ENCODE measurements at places on chromosomes 2 and 18.

DNA sequence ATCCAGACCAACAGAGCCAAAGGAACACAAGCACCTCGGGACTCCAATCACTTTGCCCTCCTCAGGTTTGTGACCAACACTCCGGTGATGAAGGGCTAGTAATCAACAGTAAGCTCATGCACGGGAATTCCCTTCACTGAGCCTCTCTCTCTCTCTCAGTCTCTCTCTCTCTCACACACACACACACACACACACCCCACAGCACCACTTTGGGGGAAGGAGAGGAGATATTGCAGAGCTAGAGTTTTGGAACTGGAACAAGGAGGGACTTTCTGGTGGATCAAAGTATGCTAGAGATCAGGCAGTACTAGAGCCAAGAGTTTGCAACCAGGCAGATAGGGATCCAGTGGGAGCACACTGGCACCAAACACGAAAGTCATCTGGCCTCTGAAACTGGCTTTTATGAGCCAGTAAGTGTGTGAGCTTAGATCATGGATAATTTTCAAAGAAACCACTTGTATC, 98.7 kb downstream of the ANKRD44 start:
- no peak for DNase-seq

- DNase-seq, result no peak
Measured at GRCh38 chr18:79867666-79868065, 69.9 kb downstream of the KCNG2 start.

- DNase-seq, result no peak
Measured at GRCh38 chr2:106580241-106580640, 93.1 kb downstream of the CD8B2 start.

- DNase-seq, result no peak
Measured at GRCh38 chr2:120692691-120693090, 43.0 kb upstream of the GLI2 start.

GRCh38 chr2:168439536-168439935, 16.5 kb upstream of the CERS6 start:
- DNase-seq, result peak; percentile 38

DNA sequence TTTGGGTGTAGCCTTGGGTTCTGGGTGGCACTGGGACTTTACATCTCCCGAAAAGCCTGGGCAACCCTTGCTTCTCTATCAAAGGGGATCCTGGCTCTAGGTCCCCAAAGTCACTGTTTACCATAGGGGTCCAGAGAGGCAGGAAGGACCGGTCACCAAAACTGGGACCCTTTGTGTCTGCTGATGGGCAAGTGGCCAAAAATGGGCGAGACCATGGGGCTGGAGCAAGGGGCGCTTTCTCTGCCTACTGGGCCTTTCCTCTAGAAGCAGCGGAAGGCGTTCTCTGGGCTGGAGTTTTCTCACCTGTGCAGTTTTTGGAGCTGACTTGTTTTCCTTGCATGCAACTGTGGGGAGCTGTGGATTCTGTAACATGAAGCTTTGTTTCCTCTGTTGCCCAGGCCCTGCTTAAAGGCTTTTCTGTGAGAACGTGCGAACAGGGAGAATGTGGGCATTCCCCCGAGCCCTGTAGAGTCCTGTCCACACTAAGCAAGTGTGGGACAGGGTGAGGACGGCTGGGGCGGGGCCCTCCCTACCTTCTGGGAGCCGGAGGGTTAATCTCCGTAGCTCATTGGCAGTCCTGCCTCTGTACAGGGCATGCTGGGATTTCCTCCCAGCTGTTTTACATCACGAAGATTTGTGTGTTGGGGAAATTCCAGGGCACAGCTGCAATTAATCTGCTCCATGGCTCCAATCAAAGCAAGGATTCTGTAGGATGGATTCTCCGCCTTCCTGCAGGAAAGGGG, 50.2 kb downstream of the TGOLN2 start:
- peak; percentile 53 for DNase-seq

DNA sequence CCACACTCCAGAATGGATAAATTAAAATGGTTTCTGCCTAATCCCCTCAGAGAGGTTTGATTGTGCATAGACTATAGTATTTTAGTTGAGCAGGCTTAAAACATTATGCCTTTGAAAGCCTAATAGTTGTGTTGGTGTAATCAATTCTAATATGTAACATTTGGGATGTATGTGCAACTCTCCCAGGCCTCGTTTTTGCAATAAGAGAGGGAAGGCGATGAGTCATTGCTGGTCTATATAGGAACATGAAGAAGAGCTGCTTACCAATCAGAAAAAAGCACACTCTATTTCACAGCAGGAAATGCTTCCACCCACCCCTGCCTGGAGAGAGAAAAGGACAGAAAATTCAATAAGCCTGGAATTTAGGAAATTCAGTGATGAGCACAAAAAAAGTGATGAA, 1424.0 kb upstream of the PIK3C3 start:
- DNase-seq, result no peak

GRCh38 chr2:120568975-120569268, 166.7 kb upstream of the GLI2 start:
- no peak for DNase-seq

DNA sequence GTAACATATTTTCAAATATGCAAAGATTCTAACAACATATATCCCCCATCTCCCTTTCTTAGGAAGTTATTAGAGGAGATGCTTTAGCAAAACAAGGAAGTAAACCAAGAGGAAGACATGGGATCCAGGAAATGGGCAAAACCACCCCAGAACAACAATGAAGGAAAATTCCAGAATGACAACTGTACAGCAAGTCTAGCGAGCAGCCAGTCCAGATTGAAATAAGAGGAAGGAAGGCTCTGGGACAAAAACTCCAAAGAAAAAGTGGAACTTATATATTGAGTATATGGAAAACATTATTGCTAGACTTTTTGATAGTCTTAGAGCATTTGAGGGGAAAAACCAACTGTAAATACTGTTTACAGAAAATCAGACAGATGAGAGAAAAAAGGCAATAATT, 2.9 kb upstream of the ARPC2 start:
- no peak for DNase-seq

- DNase-seq, result no peak
Measured at GRCh38 chr18:54871231-54871630, 43.0 kb downstream of the RAB27B start.

GRCh38 chr18:72456802-72457201, 87.3 kb downstream of the CBLN2 start:
- no peak for DNase-seq

- peak; percentile 44 for DNase-seq
Measured at GRCh38 chr18:6781142-6781714, 51.7 kb downstream of the ARHGAP28 start.

GRCh38 chr2:205076405-205076804, 531.1 kb downstream of the PARD3B start:
- no peak for DNase-seq

- no peak for DNase-seq
Measured at GRCh38 chr18:8952769-8953760, 149.4 kb upstream of the NDUFV2 start.

DNA sequence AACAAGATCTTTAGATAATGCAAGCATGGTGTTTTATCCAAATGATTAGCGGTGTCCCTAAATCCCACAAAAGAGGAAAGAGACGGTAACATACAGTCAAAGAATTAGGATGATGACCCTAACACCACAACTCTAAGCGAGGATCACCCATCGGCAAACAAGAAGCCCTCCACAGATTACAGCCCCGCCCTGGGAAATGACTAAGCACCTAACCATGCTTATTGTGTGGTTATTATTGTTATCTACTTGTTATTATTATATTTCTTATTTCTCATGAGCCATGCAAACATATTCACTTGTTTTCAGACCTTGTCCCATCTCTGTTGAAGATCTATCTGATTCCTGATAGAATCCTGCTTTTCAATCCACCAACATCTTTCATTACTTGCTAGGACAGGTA, 651.3 kb downstream of the NYAP2 start:
- no peak for DNase-seq

GRCh38 chr2:119849838-119850565, 90.3 kb downstream of the PTPN4 start:
- DNase-seq, result no peak

GRCh38 chr2:175076272-175076671, 71.1 kb upstream of the CHN1 start:
- DNase-seq, result no peak

GRCh38 chr18:49023938-49024803, 73.4 kb upstream of the SMAD7 start:
- DNase-seq, result no peak

DNA sequence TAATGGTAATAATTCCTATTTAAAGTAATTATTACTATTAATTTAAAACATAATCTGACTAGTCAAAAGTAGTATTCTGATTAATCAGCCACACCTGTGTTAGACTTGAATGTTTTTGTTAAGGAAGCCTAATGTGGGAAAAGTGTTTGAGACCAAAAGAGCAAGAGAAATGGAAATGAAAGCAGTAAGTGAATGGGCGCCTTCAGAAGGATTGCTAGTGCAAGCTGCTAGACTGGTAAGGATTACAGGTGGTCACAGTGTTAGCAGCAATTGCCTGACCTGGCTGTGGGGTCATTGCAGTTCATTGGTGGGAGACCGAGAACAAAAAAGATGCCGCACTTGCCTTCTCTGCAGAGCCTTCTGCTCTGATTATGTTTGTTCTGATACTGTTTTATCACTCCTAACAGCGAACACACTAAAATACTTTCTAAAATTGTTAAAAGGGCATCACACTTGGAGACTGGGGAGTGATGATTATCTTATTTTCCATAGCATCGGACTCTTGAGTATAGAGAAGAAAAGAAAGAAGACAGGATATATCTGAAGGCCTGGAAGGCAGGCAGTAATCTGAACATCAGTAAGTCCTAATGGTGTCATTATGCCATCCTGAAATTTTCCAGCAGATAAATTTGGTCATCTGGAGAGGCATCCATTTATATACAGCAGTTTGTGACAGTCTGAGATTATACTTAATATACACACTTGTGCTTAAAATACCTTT, 5.8 kb downstream of the SOCS6 start:
- DNase-seq, result no peak

DNA sequence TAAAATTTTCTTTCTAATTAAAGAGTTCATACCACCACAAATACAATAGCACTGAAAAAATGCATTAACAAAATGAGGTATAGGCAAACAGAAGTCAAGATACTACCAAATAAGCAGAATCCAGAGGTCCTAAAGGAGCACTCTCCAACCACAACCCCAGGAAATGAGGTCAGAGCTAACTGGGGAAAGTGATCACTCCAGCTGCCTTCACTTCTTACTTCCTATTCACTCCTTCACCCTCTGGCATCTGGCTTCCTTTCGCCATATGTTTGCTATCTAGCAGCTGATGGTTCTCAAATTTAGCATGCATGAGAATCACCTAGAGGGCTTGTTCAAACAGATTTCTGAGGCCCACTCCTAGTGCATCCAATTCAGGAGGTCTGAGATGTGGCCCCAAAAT, 212.6 kb upstream of the ACVR2A start:
- no peak for DNase-seq

GRCh38 chr2:28751956-28752630, 463 bp downstream of the PPP1CB start:
- peak; percentile 38 for DNase-seq

DNA sequence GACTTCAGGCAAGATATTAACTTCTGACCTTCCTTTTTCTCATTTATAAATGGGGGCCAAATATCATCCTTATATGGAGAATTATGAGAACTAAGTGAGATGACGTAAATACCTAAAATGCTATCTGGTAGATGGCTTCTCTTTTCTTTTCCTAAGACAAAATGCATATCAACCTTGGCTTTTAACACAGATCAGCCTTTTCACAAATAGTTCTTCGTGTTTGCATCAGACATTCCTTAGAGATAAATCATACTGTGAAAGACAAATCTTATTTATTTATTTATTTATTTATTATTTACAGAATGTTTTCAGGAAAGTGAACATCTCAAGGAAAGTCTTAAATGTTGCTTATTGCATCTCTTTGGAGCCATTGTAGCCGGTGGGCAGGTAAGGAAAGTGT, 62.8 kb downstream of the NBEAL1 start:
- no peak for DNase-seq

DNA sequence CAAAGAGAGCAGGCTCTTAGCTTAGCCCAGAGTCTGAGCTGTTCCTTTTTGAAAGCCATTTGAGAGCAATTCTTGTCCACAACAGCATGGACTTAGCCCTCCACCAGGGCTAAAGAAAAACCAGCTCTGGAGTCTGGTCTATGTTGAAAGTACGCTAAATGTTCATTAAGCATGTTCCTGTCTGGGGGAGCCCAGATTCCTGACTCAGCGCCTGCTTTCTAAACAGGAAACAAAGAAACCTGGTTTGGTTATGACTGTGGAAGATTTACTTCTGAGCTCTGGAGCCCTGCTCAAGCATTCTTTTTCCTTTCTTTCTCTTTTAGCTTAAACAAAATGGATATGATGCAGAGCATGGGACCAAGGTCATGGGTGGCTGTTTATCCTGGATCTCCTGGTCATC, 279.8 kb downstream of the RBM43 start:
- no peak for DNase-seq

- no peak for DNase-seq
Measured at GRCh38 chr2:163732727-163733126, 3.1 kb downstream of the FIGN start.

DNA sequence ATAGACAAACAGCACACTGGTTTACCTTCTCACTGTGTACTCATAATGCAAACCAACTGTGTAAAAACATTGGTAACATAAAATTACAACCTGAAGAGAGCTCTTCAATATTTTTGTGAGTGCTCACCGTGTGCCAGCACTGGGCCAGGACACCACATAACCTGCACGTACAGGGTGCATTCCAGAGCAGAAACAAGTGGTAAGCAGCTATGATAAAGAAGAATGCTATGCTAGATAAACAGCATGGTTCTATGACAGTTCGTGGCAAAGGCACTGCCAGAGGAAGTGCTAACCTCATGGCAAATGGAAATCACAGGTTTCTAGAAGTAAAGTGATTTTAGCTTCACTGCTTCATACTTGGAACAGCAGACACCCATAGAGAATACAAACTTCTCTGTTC, 343.5 kb downstream of the MTX2 start:
- DNase-seq, result peak; percentile 22

DNA sequence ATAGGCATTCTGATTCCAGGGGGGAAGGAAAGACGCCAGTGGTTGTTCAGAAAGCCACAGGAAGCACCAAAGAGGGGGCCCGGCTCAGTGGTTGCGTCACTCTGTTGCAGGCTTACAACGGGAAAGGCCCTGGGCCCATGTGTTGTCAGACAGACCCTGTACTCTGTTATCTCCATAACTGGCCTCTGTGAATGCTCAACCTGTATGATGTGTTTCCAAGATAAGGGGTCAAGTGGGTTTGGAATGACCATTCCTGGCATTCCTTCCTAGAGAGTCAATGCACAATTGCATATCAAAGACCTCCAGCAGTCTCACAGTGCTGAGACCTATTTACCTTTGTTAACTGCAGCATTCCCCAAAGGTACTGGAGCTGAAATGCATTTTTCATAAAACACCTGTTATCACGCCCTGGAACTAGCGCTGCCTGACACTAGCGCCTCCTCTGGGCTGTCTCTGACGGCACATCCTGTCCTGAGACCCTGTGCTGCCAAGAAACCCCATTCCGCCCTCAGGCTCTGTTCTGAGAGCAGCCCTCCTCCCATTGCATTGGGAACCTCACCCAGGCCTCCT, 13.2 kb upstream of the LRRFIP1 start:
- DNase-seq, result peak; percentile 91

DNA sequence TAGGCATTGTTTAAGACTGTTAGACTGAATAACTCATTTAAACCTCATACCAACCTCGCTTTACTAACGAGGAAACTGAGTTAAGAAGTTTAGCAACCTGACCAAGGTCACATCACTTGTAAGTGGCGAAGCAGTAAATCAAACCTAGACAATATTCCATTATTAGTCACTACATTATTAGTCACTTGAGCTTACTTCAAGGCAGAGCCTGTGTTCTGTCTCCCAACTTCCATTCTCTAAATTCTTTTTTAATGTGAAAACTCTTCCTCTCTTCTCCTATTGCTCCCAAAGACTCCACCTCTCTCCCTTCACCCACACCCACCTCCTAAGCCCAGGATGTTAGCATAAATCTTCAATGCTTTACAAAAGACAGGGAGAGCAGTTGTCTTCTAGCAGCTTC, 156.5 kb downstream of the ARL6IP6 start:
- no peak for DNase-seq

All from dermis blood vessel endothelial cell (primary cell).